ENCODE measurements at places on chromosomes 12 and 14.
A peak's percentile ranks its signal among the peaks of the same experiment; 100 is the strongest.

DNA sequence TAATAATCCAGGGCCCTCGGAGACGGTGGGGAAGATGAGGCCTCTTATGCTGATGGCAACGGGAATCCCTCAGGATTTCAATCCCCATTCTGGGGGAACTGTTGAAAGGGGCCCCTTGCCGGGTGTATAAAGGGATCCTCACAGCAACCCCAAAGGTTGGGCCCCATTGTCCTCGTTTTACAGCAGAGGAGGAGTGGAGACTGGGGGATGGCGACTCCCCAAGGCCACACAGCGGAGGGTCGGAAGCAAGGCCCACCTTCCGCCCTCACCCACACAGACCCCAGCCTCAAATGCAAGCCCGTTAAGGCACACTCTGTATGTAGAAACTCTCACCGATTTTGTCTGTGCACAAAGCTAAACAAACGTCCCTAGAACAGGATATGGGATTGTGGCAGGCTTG, 327.9 kb upstream of the DIO3 start:
- no peak for DNase-seq

- no peak for DNase-seq
Observed at GRCh38 chr14:69376439-69376838, 21.7 kb downstream of the ERH start.

GRCh38 chr12:27335364-27336281, 3.0 kb downstream of the BMAL2 start:
- peak; percentile 19 for DNase-seq

DNA sequence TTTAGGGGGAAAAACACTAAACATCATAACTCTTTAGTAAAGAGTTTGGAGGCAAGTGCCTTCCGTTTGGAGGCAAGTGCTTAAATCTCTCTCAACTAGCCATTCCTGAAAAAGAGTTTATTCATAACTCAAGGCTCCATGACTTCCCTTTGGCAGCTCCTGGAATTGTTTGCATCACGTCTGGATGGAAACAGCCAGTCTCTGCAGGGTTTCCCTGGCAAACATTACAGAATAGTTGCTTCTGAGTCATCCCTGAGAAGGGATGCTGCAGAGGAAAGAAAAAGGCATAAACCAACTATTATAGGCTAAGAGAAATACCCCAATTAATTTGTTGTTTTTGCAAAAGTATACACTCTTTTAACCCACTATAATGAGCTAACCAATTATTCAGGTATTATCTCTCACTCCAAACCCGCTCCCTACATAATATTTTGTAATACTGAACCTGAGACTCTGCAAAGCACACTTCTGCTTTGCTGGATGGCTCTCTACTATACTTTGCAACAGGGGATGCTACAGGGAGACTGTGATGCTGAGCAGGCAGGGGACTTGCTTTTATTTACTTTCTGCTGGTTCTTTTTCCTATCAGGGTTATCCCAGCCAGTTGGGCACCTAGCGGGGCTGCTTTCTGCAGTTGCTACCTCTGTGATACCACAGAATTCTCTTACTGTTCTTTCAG, 497.7 kb downstream of the FUT8 start:
- DNase-seq: no peak

DNA sequence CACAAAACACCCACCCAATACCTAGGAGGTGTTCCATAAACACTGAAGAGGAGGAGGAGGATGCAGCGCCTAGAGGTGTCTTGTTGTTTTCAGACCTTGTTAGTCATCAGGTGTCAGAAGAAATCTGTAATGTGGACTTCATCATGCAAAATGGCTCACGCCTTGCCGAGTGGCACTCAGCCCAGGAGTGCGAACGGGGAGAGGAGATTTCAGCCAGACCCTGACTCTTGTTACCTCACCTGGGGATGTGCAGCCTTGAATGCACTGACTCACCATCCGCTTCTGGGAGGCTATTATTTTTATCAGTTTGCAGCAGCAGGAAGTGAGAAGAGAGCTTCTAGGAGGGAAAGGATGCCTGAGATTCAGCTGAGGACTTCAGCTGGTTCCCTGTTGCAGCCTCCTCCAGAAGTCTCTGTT, 48.2 kb upstream of the PLXNC1 start:
- DNase-seq: no peak

GRCh38 chr12:117774941-117775775, 193.6 kb downstream of the KSR2 start:
- no peak for DNase-seq

- no peak for DNase-seq
Observed at GRCh38 chr14:44963775-44964380, 1.9 kb downstream of the TOGARAM1 start.

GRCh38 chr12:70571029-70571428, 66.2 kb downstream of the PTPRB start:
- no peak for DNase-seq

DNA sequence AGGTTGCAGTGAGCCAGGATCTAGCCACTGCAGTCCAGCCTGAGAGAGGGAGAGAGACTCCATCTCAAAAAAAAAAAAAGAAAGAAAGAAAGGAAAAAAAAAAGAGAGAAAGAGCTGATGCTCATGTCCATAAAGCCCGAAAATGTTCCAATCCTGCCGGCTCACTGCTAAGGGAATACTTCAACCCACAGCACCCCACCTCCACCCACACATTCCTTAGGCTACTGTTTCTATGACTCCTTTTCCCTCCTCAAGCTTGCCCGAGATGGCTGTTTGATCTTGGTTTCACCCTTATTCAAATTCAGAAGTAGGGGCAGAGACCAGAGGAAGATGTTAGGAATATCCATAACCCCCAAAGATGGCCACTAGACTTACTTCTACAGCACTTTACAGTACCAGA, 59.5 kb upstream of the RASSF3 start:
- no peak for DNase-seq

DNA sequence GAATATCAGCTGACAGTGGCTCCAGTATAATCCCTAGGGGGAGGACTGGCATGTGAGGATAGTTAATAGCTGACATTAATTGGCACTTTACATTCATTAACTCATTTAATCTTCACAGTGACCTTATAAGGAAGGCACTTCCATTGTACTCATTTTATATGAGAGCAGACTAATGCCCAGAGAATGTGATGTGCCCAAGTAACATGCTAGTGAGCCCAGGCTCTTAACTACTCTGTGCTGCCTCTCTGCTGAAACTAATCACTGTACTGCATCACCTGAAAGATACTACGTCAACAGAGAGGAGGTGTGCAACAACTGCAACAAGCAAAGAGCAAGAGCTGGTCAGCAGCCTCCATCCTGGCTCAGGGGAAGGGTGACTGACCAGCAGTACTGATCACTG, 40.1 kb downstream of the GALNT4 start:
- no peak for DNase-seq

DNA sequence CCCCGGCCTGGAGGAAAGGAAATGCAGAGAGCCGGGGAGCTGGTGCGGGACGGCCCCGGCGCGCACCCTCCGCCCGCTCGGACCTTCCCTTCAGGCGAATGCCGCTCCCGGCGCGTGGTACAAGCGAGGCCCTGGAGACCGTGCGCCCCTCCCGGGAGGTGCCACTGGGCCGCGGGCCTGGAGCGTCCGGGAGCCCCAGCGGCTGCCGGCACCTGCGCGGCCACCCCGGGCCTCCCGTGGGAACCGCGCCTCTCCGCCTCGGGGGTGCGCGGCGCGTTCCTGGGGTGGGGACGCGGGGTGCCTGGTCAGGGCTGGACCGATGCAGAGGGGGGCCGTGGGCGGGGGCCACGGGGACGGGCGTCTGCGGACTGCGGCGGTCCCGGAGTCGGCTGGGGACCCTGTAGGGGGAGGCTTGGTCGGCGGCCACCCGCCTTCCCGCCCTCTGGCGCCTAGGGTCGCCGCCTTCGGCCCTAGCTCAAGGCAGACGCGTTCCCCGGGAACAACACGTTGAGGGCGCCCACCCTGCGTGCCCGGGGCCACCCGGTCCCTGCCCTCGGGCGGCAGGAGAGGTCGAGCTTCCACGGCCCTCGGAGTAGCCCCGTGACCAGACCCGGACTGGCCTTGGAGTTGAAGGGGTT, 599 bp downstream of the PAPLN start:
- DNase-seq: no peak

DNA sequence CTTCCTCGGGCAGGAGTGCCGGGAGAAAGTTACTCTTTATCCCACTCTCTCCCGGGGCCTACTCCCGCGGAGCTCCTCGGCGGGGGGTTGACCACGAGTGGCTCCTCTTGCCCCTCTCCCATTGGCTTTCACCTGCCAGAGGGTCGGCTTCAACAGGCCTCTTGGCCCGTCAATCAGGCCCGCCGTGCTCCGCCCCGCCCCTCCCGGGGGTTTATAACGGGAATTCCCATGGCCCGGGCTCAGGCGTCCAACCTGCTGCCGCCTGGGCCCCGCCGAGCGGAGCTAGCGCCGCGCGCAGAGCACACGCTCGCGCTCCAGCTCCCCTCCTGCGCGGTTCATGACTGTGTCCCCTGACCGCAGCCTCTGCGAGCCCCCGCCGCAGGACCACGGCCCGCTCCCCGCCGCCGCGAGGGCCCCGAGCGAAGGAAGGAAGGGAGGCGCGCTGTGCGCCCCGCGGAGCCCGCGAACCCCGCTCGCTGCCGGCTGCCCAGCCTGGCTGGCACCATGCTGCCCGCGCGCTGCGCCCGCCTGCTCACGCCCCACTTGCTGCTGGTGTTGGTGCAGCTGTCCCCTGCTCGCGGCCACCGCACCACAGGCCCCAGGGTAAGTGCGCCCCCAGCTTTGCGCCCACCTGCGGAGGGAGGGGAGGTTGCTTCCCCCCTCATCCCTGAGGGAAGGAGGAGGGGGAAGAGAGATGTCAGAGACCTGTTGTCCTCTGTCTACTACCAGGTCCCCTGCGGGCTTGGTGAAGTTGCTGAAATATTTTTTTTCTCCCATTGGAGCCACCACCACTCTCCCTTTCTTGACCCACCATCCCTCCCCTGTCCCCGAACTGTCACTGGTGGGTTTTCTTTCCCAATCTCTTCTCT, at the start of gene SMOC1:
TSS of gene SMOC1 (plus strand) at position 242 of the 869 bp plus-strand sequence. CDS start at position 505, 263 bp downstream.
- peak; percentile 84 for DNase-seq
